Peyer's patch (tissue), 4 donors: ENCODE measurements at places on chromosomes 11 and 22.
A peak's percentile ranks its signal among the peaks of the same experiment; 100 is the strongest.

- no peak for DNase-seq
Observed at GRCh38 chr11:102269927-102270326, 47.4 kb upstream of the BIRC3 start.

GRCh38 chr22:24510637-24511625, 15.8 kb downstream of the UPB1 start:
- no peak for DNase-seq

DNA sequence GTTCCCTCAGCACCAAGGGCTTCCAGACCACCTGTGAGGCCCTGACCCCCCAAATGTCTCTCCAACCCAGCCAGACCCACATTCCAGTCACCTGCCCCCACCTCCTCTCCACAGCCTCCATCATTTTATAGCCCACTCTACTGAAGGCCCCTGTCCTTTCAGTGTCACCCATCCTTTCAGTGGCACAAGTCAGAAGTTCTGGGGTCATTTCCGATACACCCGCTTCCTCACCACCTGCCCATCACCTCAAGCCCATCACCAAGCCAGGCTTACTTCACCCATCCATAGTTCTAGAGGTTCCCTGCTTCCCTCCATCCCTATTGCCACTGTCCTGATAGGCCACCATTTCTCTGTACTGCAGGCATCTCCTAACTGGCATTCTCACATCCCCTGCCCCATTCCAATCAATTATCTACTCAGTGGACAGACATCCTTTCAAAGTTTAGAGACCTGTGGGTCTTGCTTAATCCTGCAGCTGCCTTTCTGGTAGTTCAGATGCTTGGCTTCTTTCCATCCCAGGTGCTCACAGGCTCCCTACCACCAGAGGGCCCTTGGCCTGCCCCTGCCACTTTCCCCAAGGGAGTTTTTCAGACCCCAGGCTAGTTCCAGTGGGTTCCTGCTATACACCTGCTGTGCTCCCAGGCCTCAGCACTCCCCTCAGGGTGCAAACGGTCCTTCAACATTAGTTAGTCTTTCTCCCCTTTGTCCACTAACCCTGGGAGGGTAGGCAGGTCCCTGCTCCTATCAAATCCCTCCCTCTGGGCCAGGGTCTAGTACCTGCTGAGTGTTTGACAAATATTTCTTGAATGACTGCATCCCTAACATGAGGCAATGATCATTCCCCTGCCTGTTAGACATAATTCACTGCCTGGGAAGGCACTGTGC, 7.6 kb downstream of the KCNQ1OT1 start:
- peak; percentile 44 for DNase-seq

DNA sequence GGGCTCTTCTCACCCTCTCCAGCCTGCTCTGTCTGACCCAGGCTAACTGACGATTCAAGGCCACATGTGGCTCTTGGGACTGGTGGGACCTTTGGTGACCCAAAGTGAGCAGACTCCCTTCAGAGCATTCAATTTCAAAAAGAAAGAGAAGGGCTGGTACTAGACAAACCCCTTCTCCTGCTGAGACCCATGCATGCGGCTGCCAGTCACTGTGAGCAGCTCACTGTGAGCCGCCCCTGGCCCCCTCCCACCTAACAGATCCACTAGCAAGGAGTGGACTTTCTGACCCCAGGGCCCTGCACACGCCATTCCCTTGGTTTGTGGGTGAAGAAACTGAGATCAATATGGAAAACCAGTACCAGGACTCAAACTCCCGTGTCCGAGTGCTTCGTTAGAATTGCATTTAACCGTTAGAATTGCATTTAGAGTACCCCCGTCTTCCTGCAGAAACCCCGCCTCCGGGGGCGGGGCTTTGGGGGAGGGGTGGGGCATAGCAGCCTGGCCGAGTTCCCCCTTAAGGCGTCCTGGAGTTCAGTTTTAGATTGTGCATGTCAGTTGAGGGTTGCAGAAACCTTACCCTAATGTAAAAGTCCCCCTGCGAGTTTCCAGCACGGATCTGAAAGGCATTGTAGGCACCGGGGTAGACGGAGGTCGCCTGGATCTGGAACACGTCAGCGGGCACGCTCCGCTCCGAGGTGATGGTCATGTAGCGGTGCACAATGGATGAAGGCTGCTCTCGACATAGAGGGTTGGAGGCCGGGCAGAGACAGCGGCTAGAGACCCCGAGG, 5.1 kb downstream of the EFEMP2 start:
- DNase-seq = no peak

DNA sequence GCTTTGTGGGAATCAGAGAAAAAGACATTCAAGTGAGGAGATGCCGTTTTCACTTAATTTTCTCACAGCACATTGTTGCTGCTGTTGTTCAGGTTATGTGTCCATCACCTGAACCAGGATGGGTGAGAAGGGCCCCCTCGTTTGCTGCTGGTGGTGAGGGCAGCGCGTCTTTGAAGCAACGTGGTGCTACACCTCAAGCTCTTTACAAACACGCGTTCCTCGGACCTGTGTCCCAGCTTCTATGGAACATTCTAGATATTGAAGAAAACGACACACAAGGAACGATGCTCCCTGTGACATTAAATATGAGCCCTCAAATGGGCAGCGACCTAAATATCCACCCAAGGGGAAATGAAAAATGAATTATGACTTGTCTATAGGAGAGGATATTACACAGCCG, 418.6 kb downstream of the MN1 start:
- no peak for DNase-seq

DNA sequence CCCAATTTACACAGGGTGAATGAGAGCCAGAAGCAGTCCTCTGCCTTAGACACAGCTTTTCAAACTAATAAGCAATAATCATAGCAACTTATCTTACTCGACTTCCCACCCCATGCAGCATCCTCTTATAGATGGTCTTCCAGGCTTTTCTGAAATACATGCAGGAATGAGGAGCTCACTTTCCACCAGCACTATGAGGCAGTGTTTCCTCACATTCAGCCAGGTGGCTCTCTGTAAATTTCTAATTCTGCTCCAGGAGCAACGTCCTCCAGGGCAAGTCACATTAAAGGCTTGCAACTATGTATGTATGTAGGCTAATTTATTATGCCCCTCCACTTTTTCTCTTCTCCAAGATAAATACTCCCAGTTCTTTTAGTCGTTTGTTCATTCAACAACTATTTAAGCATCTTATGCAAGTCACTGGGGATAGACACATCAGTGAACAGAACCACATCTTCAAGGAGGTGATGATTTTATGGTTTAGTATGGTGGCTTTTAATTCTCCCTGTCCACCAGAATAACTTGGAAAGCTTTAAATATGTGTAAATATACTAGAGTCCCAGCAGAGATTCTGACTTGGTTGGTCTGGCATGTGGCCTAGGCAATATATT, 59.9 kb downstream of the PAK1 start:
- no peak for DNase-seq

DNA sequence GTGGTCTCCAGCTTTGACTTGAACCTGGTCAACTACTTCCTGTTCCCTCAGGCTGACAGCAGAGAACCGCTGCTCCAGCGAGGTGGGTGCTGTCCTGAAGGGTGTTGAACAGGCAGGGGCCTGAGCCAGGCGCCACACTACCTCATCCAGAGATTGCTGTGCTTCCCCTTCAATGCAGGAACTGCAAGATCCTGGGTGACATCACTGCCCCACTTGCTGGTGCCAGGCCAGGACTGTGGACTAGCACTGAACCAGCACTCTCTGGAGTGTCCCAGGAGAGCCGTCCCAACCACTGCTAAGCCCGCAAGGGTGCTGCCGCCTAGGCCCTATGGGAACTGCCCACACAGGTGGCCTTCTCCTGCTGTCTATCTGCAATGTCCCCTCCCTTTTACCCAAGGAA, 51.7 kb downstream of the GAB4 start:
- no peak for DNase-seq
